ENCODE measurements at places on chromosomes 12 and 14.

DNA sequence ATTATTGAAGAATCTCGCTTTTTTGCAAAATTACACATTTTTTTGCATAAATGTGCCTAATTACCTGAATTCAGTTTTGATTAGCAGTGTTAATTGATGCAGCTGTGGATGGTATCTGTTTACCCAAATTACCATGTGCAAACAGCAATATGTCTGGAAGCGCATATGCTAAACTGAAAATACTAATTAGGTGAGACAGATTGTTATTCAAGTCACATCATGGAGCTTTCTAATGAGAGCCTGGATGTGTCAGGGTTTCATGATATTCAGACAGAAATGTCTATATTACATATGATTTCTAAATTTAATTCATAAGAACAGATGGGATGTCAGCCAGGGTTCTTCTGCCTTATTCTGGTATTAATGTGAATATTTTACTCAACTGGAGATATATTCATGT lies 74.9 kb downstream of the RMST start:
- no peak for DNase-seq

- no peak for DNase-seq
Measured at GRCh38 chr14:101472518-101472849, 88.8 kb upstream of the DIO3 start.

DNA sequence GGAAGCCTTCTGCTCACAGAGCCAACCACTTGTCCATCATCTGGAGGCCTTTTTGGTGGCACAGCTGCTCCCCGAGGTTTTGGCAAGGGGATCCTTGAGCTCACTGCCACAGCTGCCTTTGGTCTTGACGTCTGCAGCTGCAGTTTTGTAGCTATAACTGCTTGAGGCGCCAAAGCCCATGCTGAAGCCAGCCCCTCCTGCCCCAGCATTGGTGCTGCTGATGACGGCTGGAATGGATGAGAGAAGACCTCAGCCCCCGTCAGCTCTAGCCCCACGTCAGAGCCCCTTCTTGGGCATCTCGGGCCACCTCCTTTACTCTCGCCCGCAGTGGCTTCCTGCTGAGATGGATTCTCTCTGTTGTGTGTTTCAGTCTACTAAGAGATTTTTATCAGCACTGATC lies 12.3 kb upstream of the KRT74 start:
- no peak for DNase-seq

- no peak for DNase-seq
Measured at GRCh38 chr12:666766-667308, 3.6 kb upstream of the NINJ2 start.

DNA sequence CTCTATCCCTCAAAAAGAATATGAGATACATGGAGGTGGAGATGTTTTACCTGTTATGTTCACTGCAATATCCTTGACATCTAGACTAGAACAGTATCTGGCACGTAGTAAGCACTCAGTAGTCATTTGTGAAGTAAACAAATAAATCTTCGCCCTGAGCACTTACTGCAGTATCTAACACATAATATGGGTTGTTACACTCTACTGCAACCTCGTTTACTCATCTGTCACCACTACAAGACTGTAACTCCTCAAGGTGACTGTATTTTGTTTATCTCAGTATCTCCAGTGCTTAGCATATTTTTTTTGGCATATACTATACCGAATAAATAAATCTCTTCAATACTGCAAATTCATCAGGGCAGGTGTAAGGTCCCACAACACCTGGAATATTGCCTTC lies 66.1 kb downstream of the WASHC3 start:
- DNase-seq = no peak

DNA sequence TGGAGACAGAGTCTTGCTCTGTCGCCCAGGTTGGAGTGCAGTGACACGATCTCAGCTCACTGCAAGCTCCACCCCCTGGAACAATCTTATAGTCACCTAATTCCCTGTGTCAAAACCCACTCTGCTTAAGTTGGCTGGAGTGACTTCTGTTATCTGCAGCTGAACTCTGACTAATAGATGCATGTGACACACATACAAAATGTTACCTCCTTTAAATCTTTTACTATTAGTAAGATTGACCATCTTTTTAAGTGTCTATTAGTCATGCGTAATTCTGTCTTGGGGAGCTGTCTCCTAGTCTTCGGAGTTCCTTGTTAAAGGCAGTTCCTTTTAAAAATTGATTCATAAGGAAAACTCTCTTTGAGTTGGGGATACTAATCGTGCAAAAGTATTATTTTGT lies 7.4 kb downstream of the IFI27L1 start:
- DNase-seq = no peak
